Hematopoietic multipotent progenitor cell treated with erythropoietin and hydrocortisone succinate and interleukin-3 and kit ligand, for 8 days (in vitro differentiated cells): ENCODE measurements at places on chromosomes 11 and 22.

GRCh38 chr11:35654711-35655110 is 7.9 kb upstream of the TRIM44 start:
- no peak for DNase-seq

- no peak for DNase-seq
Observed at GRCh38 chr11:12382451-12382850, 5.1 kb downstream of the PARVA start.

GRCh38 chr11:83680321-83680720 is 394.2 kb upstream of the CCDC90B start:
- DNase-seq = no peak

GRCh38 chr11:350723-351255 is 18.5 kb upstream of the B4GALNT4 start:
- peak; percentile 93 for DNase-seq

DNA sequence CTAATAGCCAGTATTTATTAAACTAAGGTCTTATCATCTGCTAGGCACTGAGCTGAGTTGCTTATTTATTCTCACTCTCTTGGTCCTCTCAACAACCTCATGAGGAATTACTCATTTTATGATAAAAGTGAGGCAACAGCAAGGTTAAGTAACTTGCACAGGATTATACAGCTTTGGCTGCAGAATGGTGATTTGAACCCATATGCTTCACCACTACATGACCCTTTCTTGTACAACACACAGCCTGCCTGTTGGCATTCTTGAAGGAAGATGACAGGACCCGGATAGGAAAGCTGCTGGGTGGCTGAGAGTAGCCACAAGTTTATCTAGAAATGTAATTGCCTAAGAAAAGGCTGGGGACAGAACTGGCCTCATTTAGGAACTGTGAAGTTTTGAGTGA is 5.3 kb upstream of the PARVA start:
- no peak for DNase-seq

DNA sequence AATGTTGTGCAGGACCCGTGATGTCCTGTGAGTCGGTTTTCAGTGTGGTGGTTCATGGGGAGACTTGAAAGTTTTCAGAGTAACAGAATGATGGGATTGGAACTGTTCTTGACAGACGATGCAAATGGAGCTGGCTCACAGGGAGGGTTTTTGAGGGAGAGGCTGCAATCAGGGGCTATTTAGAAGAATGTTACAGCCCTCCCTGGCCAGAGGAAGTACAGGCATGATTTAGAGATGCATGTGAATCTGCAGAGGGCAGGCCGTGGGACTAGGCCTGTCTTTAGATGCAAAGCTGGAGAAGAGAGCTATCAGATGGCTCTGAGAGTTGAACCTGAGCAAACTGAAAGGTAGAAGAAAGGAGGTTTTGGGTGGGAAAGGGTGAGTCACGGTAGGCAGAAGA is 74.6 kb upstream of the YWHAH start:
- DNase-seq = no peak

GRCh38 chr11:721247-721740 is 15.3 kb downstream of the EPS8L2 start:
- no peak for DNase-seq

DNA sequence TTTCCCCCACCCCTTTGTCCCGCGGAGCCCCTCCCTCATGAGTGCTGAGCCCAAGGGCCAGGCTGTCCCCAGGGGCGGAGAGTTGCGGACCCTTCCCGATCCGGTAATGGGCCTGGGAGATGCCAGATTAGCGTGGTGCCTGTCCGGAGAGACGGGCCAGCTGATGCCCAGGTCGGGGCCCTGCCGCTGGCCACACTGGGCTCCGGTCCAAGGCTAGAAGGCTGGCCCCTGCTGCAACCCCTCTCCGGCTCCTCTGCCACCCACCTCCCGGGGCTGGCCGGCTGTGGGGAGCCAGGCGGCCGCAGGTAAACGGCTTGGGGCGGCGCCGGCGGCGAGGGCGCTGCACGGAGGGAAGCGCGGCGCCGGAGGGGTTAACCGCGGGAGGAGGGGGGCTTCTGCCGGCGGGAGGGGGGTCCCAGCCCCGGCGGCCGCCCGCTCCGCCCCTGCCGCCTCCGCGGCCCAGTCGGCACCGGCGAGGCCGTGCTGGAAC is at the start of gene KCNK4:
Gene KCNK4, plus strand, starts transcription at position 41 of the 490 bp plus-strand sequence. CDS start 1,717 bp downstream, outside the sequence.
- no peak for DNase-seq

DNA sequence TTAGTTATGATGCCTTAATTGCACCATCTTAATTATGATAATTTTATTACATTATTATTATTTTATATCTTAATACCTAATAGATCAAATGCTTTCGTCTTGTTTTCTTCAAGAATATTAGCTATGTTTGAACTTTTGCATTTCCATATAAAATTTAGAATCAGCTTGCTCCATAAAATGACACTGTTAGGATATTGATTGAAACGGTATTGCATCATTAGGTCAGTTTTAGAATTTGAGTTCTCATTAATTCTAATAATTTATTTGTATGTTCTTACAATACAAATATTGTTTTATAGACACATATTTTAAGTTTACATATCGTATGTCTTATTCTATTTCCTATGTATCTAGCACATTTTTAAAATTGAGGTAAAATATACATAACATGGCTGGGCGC is 6.7 kb downstream of the CFAP68 start:
- no peak for DNase-seq

DNA sequence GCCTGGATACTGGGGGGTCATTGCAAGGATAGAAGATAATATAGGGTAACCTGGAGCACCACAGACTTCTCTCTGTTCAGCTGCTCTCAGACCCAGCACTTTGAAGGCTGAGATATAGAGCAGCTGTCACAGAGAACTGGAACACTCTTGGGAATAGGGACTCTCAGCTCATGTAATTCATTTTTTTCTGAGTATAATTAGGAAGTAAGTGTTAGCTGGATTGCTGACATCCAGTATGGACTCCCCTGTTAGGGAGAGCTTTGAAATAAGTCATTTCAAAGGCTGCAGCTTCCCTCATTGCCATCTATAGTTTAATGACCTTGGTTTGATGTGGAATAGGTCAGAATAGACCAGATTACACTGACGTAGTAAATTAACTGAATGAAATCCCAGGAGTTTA is 120.8 kb upstream of the POU2AF2 start:
- DNase-seq = no peak

GRCh38 chr22:30859714-30860095 is 108.9 kb downstream of the MORC2 start:
- DNase-seq = no peak

DNA sequence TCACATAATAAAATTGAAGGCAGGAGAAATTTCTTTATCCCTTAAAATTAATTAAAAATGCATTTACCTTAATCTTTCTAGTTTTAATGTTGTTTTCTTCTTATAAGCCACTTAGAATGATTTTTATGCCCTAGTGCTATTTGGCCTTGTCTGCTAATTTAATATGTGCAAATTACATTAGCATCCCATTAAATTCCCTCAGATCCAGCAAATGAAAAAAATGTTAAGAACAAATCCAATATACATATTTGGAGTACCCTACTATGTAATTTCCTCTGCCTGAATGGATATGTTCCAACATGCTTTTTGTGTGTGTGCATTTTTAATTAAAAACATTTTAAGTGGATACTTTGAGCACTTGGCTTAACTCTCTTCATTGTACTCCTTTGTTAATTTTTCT is 56.9 kb downstream of the TNRC6B start:
- DNase-seq = no peak

DNA sequence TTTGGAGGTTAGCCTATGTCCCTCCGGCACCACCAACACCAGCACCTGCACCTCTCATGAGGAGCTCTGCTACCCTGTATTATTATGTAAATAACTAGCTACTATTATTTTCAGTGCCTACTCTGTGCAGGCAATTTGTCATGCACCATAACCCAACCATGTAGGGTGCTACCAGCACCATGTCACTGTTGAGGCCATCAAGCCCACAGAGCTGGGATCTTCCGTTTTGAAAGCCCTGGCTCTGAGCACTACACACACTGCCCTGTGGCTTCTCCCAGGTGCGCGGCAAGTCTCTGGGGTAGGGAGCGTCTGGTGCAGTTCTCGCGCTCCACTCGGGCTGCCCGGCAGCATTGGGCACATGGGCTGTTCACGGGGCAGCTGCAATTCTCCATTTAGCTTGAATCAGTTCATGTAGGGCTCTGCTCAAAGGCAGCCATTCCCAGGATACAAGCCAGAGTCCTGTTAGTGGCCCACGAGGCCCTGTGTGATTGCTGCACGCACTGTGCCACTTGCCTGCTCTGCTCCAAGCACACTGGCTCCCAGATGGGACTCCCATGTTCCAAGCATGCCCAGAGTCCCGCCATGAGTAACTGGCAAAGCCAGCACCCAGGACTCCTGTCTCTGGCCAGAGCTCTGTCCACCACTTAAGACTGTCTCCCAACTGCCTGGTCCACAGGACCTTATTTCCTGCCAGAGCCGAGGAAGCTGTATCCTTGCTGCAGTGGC is 42.5 kb upstream of the CDON start:
- no peak for DNase-seq

DNA sequence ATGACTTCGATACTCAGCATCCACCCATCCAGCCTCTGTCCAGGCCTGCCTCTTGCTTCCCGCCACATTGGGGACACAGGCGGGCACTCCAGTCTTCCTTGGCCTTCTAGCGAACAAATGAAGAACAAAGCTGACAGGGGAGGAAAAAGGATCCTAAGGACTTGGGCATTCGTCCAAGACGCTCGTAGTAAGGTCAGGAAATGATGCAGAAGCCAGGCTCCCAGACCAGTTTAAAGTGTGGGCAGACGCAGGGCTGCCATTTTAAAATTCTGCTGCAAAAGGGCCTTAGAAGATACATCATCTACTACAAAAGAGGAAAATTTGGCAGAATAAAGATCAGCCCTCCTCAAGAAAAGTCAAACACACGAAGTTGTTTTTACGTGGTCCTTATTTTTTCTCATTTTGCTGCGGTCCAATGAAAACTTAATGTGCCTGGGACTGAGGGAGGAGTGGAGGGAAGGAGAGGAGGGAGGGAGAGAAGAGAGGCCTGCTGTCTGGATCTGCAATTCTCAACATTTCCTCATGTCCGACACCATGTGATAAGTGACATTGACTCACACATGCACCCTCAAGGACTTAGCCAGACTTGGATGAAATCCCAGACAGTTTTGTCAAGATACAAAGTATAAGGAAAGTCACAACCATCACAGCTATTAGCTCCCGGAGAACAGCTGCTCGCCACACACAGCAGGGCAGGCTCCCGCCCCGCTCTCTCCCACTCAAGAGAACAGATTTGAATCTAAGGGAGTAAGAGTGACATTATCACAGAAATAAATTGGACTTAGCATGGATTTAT is 5.7 kb downstream of the DNAL4 start:
- no peak for DNase-seq

DNA sequence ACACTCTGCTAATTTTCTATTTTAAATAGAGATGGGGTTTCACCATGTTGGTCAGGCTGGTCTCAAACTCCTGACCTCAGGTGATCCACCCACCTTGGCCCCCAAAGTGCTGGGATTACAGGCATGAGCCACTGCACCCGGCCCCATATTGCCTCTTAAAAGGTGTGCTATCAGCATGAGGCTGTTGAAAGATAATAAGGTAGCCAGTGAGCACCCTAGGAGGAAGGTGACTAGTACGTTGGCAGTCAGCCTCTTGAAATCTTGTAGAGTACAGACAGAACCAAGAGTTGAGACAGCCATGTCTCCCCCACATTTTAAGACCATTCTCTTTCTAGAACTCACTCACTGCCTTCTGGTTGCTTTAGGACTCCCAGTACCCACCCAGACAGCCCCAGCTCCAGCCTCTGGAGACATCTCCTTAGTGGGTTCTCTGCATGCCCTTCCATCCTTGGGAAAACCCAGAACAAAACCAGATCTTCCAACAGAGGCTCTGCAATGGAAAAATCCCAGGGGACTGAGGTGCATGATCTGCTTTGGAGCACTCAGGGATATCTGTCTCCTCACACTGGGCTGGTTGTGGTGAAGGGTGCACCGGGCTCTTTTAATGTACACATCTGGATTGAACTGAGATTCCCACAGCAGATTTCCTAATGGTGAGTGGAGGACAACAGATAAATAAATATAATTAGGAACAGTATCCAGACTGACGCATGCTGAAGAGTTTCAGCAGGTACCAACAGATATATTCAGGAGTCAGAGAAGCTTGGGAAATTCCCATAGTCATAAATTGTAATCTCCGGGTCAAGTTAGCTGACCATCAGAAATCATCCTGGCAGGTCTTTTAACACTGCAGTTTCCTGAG is 49.4 kb downstream of the LRRC74B start:
- no peak for DNase-seq

DNA sequence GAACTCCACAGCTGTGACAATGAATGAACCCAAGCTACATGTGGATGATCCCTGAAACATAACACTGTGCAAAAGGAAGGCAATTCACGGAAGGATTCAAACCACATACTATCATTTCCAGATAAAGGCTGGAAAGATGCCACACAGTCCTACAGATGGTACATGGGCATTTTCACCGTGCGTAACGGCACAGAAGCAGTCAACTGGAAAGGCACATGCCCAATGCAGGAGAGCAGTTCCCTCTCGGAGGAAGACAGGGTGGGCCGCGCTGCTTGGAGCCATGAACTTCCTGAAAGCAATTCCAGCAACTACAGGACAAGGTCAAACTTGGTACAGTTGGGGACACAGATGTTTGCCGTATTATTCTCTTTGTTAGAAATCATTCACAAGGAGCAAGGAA is 103.7 kb downstream of the SHANK2 start:
- no peak for DNase-seq

- no peak for DNase-seq
Observed at GRCh38 chr11:69654660-69655478, 13.9 kb downstream of the CCND1 start.
